ENCODE measurements at places on chromosomes 7 and 10.

DNA sequence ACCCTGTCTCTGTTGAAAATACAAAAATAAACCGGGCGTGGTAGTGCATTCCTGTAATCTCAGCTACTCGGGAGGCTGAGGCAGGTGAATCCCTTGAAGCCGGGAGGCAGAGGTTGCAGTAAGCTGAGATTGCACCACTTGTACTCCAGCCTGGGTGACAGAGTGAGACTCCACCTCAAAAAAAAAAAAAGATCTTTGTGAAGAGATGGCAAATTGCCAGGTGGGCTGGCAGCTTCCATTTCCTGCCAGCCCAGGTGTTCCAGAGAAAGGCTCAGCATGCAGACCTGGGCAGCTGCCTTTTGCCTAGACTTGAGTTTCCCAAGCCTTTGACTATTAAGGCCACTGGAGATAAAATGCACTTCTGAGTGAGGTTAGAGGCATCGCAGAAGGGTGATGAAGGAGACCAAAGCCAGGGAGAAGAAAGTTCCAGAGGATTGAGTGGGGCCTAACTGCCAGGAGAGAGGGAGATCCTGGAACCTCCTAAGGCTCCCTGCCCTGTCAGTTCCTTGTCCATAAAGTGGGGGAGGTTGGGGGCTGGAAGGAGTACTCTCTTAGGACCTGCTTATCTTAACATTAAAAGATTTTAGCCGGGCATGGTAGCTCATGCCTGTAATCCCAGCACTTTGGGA is 10.0 kb upstream of the DDIT4 start:
- DNase-seq: no peak

DNA sequence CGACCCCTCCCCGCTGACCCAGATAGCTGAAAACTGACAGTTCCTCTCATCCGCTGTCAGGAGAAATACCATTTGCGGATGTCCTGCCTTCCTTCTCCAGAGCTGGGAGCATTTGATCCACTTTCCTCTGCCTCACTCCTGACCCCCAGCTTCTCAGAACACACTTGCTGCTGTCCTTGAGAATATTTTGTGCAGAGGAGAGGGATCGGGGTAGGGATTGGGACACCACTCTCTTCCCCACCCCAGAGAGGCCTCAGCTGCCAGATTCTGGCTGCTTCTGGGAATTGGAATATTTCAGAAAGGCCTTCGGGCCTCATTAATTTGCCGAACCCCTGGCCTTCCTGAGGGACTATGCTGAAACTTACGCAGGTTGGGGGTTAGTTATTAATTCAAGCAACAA is 97.0 kb downstream of the C10orf105 start:
- no peak for DNase-seq

GRCh38 chr7:146701166-146701565 is 584.6 kb downstream of the CNTNAP2 start:
- DNase-seq: no peak

GRCh38 chr7:17593819-17594419 is 295.5 kb downstream of the AHR start:
- DNase-seq: no peak

GRCh38 chr7:4151926-4152549 is 530.1 kb upstream of the FOXK1 start:
- no peak for DNase-seq

GRCh38 chr7:138208864-138209263 is 132.6 kb downstream of the AKR1D1 start:
- no peak for DNase-seq

GRCh38 chr10:126969310-126969709 is 64.1 kb downstream of the DOCK1 start:
- no peak for DNase-seq

GRCh38 chr7:596071-596818 is 76.6 kb upstream of the PDGFA start:
- DNase-seq: no peak

- no peak for DNase-seq
Measured at GRCh38 chr10:37865957-37866803, 8.8 kb upstream of the ZNF248 start.

DNA sequence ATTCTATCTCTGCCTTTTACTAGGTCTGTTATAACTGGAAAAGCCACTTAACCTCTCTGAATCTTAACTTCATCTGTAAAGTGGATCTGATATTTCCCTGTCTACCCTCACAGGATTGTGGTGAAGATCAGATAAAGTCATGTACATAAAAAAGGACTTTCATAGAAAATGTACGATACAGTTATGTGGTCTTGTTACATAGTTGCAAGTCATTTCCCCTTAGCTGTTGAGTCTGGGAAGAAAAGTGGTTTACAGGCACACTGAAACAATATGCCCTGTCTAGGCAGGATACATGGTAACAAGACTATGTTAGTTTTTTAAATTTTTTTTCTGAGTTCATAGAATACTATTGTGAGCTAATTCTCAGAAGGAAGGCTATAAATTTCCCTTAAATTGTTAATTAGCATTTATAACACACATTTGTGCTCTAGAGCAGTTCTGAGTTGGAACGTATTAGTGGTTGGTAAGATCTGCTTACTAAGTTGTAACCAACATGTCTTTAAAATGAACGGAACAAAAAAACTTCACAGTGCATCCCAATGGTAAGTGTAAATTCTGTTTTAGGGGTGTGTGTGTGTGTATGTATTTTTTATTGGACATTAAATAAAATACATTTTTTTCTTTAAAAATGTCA is 7.1 kb upstream of the GSTO1 start:
- no peak for DNase-seq

DNA sequence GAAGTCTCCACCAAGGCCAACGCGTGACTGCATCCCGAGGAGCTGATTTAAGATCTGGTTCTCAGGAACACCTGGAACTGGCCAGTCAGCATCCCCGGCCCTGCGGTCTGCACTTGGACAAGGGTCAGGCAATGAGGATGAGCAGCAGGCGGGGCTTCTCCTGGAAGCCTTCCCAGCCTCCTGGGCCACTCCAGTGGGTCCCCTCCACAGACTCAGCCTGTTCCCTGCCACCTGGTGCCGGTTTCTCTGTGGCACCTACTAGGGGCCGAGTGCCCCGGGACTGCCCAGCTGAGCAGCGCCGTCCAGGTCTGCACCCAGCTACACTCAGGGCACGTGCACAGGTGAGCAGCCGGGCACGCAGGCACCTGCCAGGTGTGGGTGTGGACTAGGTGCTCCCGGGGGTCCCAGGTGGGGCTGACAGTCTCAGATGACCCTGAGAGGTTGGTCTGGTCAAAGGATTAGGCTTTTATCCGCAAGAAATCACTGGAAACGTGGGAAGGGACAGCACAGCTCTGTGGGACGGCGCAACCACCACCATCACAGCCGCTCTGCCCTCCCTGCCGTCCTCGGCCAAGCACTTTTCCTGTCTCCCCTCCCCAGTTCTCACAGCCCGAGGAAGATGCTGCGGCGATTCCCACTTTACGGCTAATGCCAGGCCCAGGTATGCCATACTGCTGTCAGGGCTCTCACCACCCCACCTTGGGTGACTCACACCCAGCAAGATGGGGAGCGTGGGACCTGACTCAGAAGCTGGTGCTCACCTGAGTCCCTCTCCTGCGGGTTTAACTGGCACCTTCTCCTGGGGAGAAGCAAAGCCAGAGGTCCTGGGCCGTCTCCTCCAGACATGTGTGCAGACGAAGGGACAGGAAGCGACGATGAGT is 166.0 kb downstream of the RNF216 start:
- DNase-seq: no peak

- DNase-seq: no peak
Measured at GRCh38 chr10:91339729-91340128, 70.4 kb upstream of the HECTD2 start.

DNA sequence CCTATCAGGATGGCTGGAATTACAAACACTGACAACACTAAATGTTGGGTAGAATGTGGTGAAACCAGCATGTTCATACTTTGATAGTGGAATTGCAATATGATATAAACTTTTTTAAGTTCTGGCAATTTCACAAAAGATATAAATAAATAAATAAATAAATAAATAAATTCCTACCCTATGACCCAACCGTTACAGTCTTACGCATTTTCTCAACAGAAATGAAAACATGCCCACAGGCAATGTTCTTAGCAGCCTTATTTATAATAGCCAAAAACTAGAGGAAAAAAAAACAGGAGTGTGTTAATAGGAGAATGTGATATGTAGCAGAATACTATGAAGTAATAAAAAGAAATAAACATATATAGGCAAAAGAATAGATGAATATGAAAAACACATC is 318.9 kb downstream of the IPMK start:
- DNase-seq: no peak

DNA sequence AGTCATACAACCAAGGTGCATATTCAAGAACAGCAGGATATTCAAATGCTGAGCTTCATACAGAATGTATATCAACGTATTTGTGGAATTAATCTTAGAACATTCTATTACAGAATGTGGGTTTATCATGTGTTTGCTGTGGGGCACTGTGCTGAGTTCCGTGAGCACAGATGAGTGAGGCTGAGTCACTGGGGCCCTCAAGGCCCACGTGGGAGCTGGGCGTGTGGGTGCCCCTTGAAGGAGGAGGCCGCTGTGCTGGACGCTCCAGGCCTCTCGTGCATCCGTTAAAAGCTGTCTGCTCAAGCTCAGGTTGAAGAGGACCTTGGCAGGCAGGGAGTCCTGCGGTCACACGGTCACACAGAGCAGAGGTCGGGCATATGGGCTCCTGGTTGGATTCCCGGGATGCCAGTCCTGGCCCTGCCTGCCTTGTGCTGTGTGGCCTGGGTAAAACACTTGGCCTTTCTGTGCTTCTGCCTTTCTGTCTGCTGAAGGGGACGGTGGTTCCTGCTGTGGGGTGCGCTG is 70.1 kb downstream of the GLRX3 start:
- no peak for DNase-seq

Data from stimulated activated CD4-positive, alpha-beta T cell treated with anti-CD3 and anti-CD28 coated beads, Interleukin-1b, Interleukin-23, amount 100 ng/mL, for 4 hours (primary cell).